ENCODE measurements at places on chromosomes 5 and 9.

- no peak for DNase-seq
Observed at GRCh38 chr5:128276537-128277216, 193.1 kb downstream of the SLC12A2 start.

DNA sequence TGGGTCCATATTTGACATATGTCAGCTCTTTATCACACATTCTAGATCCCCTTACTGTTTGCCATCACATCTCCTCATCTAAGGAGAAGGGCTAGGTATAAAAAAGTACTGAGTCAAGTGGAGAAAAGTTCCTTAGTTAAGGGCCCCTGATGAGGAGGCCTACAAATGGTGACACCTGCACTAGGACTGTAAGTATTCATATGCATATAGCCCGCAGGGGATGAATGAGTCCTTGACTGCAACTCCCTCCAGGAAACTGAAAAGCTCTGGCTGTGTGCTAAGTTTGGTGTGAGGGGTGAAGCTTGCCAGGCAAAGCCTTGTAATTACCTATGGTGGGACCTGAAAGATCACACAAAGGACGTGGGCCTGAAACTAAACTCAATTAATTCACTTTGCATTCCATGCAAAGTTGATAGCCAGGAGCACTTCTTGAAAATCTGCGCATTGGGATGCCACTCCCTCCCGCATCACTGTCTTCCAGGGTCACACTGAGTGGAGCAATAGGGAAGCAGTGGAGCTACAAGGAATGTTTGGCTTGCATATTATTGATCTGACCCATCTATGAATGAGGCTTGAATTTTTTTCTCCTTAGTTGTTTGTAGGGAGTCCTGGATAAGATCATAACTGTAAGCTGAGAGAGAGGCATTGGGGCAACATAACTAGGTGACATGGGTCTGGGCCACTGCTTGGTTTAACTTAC, 11.9 kb upstream of the EQTN start:
- no peak for DNase-seq

DNA sequence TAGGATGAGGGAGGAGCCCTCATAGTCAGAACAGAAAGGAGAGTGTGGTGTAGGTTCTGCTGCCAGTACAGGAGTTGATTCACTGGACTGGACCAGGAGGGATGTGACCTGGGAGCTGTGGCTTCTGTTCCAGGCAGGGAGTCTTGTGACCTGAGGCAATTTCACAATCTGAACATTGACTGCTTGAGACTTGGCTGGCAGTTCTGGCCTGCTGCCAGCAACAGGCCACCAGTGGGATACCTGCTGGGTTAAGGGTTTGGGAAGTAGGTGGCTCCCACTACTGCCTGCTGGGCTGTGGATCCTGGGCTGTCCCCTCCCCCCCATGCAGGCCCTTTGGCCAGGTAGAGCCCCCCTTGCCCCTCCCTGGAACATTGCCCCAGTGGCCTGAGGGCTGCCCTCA, 268.6 kb upstream of the ARRDC3 start:
- DNase-seq, result no peak

DNA sequence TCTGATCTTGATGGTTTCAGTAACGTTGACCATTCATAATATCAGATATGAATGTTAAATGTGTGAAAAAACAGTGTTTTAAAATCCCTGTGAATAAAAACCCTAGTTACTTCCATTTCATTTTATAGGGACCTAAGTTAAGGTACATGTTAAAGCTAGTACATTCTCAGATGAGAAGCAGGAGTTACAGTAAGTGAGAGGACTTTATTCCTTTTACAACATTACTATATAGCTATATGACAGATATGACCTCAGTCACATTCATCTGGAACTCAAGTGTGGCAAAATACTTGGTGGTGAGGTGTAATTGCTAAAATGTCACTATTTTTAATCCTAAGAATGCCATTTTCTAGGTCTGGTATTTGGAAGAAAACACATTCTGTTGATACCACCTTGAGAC, 96.4 kb downstream of the OXCT1 start:
- DNase-seq, result no peak

GRCh38 chr5:83184534-83184933, 107.2 kb downstream of the XRCC4 start:
- no peak for DNase-seq

- DNase-seq, result no peak
Observed at GRCh38 chr5:158013939-158014338, 155.0 kb upstream of the CLINT1 start.

- DNase-seq, result no peak
Observed at GRCh38 chr5:127885176-127885575, 182.0 kb downstream of the CCDC192 start.

DNA sequence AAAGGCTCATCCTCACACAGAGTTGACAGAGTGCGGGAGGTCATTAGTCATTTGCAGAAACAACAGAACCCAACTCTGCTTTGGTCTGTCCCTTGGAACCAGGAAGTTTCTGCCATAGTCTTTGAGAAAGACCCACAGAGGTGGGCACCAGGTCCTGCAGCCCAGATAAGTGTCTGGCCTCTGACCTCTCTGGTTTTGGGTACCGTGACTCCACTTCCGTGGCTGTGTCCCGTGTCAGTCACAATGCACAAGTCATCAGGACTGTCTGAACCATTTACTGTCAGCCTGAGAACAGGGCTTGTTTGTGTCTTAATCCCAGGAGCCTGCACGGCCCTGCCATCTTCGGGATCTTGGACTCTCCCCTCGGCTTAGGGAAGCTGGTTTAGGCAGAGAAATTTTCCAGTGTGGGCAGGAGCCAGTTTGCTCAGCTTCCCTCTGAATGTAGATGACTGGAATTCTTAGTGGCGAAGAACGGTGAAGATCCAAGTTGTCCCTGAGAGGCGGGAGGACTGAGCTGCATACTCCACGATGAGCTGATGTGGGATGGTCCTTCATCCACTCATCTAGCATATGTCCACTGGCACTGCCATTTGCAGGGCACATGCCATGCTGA, 11.9 kb downstream of the GSN start:
- DNase-seq, result no peak

DNA sequence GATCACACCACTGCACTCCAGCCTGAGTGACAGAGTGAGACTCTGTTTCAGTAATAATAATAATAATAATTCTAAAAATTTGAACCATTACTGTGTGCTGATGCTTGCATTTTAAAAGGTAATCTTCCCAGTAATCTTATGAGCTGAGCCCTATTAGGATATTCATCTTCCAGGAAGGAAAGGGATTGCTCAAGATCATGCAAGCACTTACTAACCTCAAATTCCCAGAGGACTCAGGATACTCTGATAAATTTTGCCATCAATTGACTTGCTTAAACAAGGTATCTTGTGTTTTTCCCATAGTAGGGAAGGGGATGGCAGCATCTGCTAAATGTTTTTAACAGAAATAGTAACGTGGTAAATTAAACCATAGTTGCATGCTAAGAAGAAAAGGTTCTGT, 176.4 kb upstream of the MRPS30 start:
- DNase-seq, result no peak

Data from Caki2 (cell line).